Body of pancreas (tissue), 4 donors: ENCODE measurements at places on chromosomes 12 and 14.

- DNase-seq = no peak
Observed at GRCh38 chr12:130058926-130059472, 103.3 kb upstream of the FZD10 start.

GRCh38 chr12:24742378-24742777 lies 206.5 kb downstream of the BCAT1 start:
- peak; percentile 6 for DNase-seq

GRCh38 chr12:6110006-6110405 lies 14.5 kb downstream of the VWF start:
- no peak for DNase-seq

GRCh38 chr14:55425091-55425490 lies 13.5 kb upstream of the ATG14 start:
- DNase-seq = no peak

DNA sequence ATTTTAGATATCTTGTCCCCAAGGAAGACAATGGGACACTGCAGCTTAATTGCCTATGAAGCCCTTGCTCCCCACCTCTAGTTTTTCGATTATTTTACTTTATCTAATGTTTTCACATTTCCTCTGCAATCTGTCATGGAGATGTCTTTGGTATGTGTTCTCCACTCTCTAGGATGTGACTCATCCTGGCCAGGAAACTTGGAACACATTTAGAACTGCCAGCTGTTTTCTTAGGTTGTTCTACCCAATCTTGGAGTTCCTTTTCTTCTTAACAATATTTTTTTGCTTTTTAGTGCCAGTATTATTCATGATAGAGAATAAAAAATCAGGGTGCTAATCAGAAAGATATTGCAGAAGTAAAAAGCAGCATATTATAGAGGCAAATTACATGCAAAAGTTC lies 101.7 kb upstream of the CLEC14A start:
- DNase-seq = no peak

DNA sequence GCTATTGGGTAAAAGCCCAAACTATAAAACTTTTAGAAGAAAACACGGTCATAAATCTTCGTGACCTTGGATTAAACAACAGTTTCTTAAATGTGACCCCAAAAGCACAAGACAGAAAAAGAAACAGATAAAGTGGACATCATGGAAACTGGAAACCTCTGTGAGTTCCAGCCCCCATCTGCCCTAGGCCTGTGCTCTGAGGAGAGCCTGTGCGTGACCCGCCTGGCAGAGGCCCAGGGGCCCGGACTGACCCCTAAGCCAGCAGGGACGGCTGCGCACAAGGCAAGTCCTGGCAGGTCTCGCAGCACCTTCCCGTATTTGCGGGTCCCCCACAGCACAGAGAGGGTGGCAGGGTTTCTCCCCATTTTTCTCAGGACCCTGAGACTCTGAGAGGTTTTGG lies 76.0 kb downstream of the CHGA start:
- no peak for DNase-seq

GRCh38 chr12:48366131-48366530 lies 15.4 kb upstream of the ZNF641 start:
- no peak for DNase-seq

GRCh38 chr14:76480426-76480825 lies 104.5 kb downstream of the ESRRB start:
- DNase-seq = no peak

DNA sequence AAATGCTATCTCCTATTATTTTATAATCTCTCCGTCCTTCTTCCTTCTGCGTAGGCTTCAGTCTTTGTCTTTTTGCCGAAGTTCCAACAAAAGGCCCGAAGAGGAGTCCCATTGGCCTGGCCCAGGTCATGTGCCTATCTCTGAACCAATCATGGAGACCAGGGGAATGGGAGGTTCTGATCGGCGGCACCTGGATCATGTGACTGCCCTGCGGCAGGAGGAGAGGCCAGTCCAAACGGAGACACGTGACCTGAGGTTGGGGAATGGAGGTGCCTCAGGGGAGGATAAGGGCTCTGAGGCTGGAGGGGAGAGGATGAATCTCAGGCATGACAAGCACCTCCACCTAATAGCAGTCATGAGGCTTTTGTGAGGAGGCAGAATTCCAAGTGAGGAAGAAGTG lies 86.0 kb downstream of the AACS start:
- DNase-seq = no peak

GRCh38 chr14:59166258-59166657 lies 22.2 kb upstream of the DAAM1 start:
- no peak for DNase-seq

DNA sequence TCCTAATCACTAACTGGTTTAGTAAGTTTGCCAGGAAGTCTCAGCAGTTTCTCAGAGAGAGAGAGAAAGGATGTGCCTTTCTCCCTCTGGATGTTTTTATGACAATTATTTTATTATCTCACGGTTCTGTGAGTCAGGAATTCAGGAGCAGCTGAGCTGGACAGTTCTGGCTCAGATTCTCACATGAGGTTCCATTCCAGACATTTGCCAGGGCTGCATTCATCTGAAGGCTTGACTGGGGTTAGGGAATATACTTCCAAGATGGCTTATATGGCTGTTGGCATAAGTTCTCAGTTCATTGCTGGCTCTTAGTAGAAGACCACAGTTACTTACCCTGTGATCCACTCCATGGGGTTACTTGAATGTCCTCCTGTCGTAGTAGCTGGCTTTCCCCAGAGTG lies 101.2 kb upstream of the ATF7IP start:
- no peak for DNase-seq

DNA sequence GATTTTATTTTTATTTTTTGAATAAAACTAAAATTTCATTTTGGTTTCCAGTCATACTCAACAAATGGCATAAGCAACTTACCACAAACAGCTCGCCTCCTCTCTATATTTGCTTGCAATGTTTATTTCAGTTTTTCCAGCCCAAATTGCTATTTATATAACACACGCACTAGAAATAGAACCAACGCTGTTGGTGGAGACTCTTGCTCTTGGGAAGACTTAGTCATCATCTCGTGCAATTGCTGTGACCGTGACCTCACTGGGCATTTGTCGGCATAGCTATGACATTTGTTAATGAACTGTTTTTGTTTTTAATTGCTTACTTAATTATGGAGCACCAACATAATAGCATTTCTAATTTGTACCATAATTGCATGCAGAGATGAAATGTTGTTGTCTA lies 153.1 kb upstream of the OTX2 start:
- no peak for DNase-seq

- no peak for DNase-seq
Observed at GRCh38 chr12:111886662-111887545, 44.9 kb downstream of the MAPKAPK5 start.

GRCh38 chr12:124475295-124476010 lies 92.0 kb downstream of the NCOR2 start:
- no peak for DNase-seq

DNA sequence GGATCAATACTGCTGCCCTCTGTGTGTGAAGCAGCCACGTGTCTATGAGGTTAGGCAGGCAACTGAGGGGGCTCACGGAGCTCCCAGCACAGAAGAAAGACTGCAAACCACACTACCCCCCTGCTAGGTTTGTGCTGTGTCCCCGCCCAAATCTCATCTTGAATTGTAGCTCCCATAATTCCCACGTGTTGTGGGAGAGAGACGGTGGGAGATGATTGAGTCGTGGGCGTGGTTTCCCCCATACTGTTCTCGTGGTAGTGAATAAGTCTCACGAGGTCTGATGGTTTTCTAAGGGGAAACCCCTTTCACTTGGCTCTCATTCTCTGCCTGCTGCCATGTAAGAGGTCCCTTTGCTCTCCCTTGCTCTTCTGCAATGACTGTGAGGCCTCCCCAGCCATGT lies 68.6 kb downstream of the ACTN1 start:
- no peak for DNase-seq

- no peak for DNase-seq
Observed at GRCh38 chr12:69843608-69844007, 18.6 kb downstream of the MYRFL start.

- DNase-seq = no peak
Observed at GRCh38 chr12:28130625-28131598, 59.3 kb upstream of the CCDC91 start.

DNA sequence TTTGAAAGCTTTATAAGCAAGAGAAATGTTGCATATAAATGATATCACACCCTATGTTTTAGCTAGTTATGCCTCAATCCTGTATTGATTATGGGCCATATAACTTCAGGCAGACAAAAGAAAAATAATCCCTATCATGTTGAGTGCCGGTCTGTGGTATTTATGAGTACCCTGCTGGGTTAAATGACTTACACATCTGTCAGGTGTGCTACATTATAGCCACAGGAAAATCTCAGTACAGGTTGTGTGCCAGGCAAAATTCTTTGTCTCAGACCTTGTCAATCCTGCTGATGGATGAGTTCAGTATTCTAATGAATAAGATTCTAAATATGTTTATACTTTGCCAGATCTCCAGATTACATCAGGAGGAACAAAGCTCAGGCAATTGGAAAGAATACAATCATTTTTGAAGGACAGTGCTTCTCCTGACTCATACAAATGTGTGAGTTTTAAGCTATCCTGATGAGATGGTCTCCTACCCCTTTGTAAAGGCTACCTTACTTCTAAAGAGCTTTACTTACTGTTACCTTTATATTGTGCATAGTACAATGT lies 109.8 kb upstream of the FOXG1 start:
- DNase-seq = no peak

- no peak for DNase-seq
Observed at GRCh38 chr12:41287500-41288141, 99.5 kb downstream of the PDZRN4 start.

DNA sequence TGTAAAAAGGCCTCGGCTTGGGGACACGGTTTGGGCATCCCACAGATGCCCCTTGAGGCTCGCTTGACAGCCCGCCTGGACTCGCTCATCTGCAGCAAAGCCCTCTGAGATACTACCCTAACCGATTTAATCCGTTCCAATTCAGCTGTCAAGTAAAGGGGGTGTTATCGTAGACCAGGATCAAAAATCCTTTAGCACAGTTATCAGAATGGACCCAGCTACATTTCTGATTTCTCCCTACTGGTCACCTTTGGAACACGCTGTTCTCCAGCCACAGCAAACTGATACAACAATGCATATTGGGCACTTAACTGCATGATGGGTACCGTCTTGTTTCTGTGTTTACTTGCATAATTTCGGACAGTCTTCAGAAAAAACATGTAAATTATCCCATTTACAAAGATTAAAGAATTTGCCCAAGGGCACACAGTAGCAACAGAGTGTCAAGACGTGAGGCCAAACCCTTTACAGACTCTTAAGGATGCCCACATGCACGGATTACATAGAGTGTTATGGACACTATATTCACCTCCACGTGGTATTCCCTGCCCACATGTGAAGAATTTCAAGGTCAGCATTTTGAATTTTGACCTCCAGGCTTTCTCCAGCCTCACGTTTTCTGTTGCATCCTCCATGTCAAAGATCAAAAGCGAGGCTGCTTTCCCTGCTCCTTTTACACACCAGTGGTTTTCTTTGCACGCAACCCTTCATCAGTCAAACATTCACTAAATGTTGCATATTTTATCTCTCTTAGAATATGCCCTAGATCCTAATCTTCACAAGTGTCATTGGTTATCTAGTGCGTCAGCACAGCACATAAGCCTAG lies 3.2 kb upstream of the DUSP6 start:
- DNase-seq = no peak
